ENCODE measurements at places on chromosomes 16 and 17. TPM values are rescaled to one million over a fixed set of nuclear protein-coding genes. Genes with fewer than 3 reads are reported as not detected.

- no peak for DNase-seq
Measured at GRCh38 chr17:45581860-45582259, 91.3 kb upstream of the PLEKHM1 start.

DNA sequence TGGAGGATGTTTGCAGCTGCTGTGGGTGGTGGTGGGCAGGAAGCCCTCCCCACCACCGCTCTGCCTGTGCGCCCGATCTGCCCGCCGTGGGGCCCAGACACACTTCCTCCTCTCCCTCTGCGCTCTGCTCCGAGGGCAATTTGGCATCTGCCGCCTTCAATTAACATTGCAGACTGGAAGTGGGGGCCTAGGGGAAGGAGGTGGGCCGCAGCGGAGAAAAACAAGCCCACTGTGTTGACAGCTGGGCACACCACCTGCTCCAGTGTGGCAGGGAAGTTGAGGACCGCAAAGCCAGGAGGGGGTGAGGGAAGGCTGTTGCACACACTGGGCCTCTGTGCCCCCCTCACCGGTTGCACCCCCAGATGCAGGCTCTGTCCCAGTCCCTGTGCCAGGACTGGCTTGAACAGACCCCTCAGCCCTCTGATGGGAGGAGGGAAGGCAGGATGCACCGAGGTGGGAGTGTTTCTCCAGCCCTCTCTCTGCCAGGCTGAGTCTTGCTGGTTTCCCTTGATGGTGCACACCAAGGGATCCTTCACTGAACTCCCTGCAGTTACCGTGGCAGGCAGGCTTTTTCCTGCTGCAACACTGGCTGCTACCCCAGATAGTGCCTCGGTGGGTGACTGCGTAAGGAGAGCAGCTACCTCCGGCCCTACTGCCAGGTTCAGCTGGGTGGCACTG lies 72.8 kb upstream of the MED9 start:
- DNase-seq, result no peak

GRCh38 chr17:50239937-50240336 lies 34.3 kb upstream of the TMEM92 start:
- DNase-seq, result no peak

- DNase-seq, result no peak
Measured at GRCh38 chr17:79862771-79863440, 23.7 kb upstream of the CBX4 start.

DNA sequence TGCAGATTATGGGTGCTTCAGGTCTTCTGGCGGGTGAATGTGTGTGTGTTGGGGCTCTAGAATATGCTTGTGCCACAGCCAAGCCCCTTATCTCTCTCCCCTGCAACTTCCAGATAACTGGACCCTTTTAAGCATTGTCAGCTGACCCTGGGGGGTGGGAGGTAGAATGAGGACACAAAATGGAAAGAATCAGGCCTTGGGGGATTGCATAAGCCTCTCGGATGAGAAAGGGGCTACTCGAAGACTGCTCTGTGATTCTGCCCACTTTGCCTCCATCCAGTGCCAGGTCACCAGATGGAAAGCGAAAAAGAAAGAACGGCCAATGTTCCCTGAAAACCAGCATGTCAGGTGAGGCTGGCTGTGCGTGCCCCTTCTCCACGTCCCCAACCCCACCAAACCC lies 13.8 kb downstream of the THRA start:
- DNase-seq, result no peak

DNA sequence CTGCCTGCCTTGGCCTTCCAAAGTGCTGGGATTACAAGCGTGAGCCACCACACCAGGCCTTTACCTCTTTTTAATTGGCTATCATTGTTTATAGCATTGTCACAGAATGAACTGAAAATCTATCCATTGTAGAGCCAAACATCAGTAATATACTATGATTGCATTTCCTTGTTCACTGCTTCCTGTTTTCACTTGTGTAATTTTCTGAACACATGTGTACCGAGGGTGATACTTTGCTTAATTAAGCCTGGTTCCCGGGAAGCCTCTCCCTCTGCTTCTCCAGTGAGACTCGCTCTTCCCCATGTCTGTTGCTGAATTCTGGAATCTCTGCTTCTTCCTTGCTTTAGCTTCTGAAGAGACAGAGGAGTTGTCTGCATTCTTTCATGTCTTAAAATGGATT lies 33.1 kb downstream of the POLR3E start:
- no peak for DNase-seq

- no peak for DNase-seq
Measured at GRCh38 chr17:5598457-5598856, 14.1 kb upstream of the NLRP1 start.

DNA sequence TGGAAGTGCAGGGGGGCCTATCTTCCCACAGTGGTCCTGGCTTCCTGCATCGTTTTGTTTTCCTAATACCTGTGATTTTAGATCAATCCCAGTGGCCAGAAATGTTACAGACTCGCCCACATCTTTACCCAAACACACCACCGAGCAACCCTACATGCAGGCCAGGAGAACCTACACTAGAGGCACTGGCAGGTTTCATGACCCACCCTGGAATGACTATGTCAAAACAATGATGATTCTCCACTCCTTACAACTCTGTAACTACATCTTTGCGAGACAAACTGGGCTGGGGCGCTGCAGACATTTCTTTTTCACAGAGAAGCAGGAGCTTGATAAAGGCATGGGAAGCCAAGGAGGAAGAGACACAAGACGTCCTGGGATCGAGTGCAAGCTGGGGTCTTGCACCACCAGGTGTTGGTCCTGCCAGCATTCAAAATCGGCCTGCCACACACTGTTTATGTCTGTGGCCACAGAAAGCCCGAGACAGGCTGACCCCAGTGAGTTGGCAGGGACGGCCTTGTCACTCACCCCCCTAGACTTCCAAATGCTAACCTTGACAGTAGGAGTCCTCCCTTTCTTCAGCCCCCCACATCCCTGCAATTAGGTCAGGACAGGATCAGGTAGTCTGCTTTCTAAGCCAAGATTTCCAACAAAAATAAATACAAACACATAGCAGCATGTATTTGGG lies 32.5 kb downstream of the UBE2O start:
- no peak for DNase-seq

GRCh38 chr17:29892201-29892600 lies 37.8 kb downstream of the SSH2 start:
- no peak for DNase-seq

DNA sequence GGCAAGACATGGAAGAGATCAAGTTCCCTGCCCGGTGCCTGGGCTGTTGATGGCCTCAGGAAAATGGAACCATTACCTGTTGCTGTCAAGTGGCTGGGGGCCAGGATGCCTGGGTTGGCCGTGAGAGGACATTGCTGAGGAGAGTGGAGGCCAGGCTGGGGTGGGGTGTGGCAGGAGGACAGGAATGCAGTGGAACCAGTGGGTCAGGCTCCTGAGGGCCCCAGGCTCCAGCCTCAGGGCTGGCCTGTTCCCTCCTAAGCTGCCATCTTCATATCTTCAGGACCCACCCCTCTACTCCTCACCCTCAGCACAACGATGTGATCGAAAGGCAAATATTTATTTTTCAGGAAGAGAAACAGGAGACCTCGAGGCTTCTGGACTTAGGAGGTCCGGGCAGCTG lies 8.5 kb upstream of the YPEL3 start:
- DNase-seq, result no peak

- DNase-seq, result no peak
Measured at GRCh38 chr16:6524501-6524900, 808.1 kb upstream of the RBFOX1 start.

Gene USP43
- polyA plus RNA-seq, result not detected

Gene CXCL16
- polyA plus RNA-seq, result 2.0 TPM

Gene HBQ1
- polyA plus RNA-seq, result not detected

Gene NPIPA2
- polyA plus RNA-seq, result 1.6 TPM
